ENCODE measurements at places on chromosomes 13 and 19. TPM values are rescaled to one million over a fixed set of nuclear protein-coding genes. Genes with fewer than 3 reads are reported as not detected.

SIGLECL1 gene
- polyA plus RNA-seq = not detected

SIGLEC8 gene
- not detected for polyA plus RNA-seq

KCNC3 gene
- 66.7 TPM for polyA plus RNA-seq

NLRP4 gene
- polyA plus RNA-seq = not detected

FOSB gene
- 13.1 TPM for polyA plus RNA-seq

CKM gene
- polyA plus RNA-seq = 1.7 TPM

Measured in renal pelvis (tissue), 12 donors.